ENCODE measurements at places on chromosomes 7 and 10.
A peak's percentile ranks its signal among the peaks of the same experiment; 100 is the strongest.

- no peak for DNase-seq
These were observed 3.9 kb downstream of the RASGEF1A start for GRCh38 chr10:43262902-43263466.

DNA sequence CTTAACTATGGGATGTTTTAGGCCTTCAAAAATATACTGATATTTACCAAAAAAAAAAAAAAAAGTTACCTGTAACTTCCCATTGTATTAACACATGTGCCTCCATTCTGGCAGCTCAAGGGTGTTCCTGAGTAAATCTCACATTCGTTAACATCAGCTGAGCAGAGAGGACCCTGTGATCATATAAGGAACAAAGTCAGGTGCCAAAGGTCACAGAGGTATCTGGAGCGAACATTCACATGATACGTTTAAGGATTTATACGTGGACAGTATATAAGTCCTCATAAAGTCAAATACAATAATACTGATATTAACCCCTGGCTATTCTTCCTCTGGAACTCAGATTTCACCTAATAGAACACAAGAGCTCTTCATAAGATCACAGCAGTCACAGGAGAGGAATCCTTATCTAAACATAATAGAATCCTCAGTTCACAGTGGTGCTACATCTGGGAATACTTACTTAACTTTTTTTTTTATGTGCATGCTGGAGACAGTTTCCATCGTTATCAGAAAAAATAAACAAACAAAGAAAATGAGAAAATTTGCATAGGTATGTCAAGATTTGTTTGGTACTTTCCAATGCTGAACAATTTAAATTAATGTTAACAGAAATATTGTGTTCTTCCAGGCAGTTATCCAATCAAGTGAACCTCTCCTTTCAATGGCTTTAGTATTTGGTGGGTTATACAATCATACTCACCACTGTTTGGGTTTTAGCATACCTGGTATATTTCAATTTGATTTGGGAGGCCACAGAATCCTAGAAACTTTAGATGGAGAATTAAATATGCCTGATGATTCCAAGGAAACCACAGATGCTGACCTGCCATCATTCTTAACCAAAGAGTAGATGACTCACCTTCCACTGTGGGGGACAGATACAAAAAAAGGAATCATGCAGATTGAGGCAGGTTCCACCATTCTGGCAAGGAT lies 6.6 kb downstream of the CUBN start:
- peak; percentile 70 for DNase-seq

DNA sequence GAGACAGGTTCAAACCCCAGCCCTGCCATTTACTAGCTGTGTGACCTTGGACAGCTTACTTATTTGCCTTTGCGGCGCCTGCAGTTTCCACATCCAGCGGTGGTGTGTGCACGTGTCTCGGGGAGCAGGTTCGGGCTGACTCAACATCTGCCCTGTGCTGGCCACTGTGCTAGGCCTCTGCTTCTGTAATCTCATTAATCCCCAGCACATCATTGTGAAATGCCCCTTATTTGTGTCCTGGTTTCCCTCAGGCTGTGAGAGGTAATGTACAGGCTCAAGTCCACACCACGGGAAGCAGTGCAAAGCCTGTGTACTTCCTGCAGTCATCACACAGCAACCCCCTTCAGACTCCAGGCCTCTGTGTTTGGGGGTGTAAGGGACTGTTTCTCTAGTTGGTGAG lies 285.7 kb downstream of the RPS24 start:
- no peak for DNase-seq

GRCh38 chr7:116998567-116999175 lies 45.4 kb downstream of the ST7 start:
- DNase-seq: no peak

GRCh38 chr10:79185067-79185774 lies 116.5 kb downstream of the ZMIZ1 start:
- DNase-seq: no peak

DNA sequence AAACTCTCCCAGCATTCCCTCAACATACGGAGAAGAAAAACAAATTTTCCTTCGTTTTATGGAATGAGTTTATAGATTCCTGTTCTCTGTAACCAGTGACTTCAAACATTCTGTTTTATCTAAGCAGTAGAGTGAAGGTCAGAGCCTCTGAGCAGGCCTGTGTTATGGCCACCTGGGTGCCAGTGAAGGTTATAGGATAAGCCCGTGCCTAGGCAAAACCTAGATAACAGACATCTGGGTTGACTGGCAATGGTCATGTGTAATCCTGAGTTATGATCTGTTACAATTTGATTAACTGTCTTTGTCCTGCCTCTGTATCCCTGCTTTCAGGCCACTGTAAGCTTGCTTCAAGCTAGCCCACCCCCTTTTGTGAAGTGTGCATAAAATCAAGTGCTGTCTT lies 8.3 kb downstream of the LSM5 start:
- DNase-seq: no peak
